ENCODE measurements at places on chromosomes 2 and 18. TPM values are rescaled to one million over a fixed set of nuclear protein-coding genes. Genes with fewer than 3 reads are reported as not detected.

TEX44 gene
- not detected for total RNA-seq

ESPNL gene
- 1.6 TPM for total RNA-seq

DNA sequence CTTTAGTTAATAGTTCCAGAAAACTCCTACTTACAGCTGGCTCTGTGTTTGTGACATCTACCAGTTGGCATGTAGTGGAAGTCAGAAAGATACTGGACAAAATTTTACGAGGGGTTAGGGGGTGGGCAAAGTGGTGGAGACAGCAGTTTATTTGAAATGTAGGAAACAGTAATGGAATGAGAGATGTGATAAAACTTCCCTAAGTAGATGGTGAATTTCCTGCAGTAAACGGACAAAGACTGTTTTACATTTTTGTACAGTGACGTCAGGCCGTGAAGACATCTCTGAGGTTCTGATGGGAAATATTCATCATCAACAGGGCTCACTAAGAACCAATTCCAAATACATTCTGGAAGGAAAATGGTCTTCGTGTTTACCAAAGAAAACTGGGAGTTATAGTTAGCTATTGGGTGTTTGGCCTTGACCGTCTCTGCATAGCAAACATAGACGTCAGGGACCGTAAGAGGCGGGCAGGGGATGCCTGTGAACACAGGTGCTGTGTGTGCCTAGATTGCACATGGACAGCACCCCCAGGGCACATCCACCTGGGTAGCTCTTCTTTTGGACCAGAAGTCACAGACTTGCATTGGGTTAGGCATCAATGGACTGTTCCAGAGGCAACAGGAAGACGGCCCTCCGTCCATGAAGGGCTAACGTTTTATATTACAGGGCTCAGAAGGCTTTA lies 131.5 kb downstream of the ZNF516 start:
- no peak for DNase-seq

- DNase-seq: no peak
Observed at GRCh38 chr18:78612318-78612717, 367.3 kb upstream of the SALL3 start.

KHK gene
- total RNA-seq: 5.5 TPM

DNA sequence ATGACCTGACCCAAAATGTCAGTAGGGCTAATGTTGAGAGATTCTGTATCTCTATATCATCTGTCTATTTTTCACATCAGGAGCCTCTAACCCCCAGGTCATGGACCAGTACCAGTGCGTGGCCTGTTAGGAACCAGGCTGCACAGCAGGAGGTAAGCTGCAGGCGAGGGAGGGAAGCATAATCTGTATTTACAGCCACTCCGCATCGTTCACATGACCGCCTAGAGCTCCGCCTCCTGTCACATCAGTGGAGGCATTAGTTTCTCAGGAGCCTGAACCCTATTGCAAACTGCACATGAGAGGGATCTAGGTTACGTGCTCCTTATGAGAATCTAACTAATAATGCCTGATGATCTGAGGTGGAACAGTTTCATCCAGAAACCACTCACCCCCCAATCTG lies 180.6 kb downstream of the RDH14 start:
- DNase-seq: no peak

GRCh38 chr18:57995331-57995730 lies 48.7 kb upstream of the NEDD4L start:
- no peak for DNase-seq

TXNDC2 gene
- total RNA-seq: 0.73 TPM

DNA sequence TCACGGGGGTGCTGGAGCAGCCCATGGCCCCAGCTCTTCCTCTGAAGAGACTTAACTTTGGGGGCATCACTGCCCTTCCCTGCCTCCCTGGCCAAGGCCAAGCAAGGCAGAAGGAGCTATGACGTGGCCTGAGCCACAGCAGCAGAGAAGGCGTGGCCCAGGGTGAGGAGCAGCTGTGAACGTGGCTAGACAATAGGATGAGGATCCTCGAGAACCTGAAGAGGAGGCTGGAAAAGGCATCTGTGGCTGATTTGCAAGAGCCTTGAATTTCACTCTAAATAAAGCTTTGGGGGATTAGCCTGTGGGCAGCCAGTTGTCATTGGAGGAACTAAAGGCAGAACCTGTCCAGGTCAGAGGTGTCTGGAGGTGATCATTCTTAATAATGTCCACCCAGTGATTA lies 652.9 kb upstream of the ID2 start:
- DNase-seq: no peak

DNA sequence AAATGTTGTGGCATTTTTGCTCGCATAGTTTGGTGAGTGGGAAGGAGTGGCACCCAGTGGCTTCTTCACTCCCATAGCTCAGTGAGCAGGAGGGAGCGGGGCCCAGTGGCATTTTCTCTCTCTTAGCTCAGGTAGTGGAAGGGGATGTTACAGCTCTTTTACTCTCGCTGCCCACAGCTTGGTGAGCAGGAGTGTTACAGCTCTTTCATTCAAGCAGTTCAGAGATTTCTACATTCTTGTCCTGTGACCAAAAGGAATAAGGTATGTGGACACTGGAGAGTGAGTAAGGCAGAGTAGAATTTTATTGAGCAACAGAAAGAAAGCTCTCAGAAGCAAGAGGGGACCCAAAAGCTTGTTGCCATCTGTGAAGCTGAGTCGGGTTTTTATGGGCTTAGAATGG lies 192.4 kb downstream of the SPAG16 start:
- DNase-seq: no peak

- no peak for DNase-seq
Observed at GRCh38 chr18:37265382-37265781, 300.2 kb downstream of the CELF4 start.

WNT10A gene
- 36.6 TPM for total RNA-seq

DNA sequence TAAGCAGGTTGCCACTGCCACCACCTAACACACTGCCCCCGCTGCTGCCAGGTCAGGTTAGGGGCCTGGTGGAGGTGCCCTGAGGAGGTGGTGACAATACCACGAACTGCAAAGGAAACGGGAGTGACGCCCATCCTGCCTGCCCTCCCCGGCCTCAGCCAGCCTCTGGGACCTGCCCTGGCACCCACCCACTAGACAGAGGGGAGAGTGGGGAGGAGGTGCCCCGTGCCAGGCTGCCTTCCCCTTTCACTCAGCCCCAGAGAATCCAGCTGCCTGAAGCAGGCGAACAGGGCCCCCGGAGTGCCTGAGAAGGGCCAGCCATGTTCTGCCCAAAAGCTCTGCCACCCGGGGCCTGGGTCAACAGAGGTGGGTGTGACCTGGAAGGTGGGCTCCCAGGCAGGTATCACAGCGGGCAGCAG lies 44.5 kb upstream of the FOSL2 start:
- no peak for DNase-seq

- DNase-seq: peak; percentile 74
Observed at GRCh38 chr2:197209742-197210408, 100.7 kb downstream of the ANKRD44 start.

GRCh38 chr2:73938718-73939352 lies 12.2 kb downstream of the DGUOK start:
- DNase-seq: no peak

DNA sequence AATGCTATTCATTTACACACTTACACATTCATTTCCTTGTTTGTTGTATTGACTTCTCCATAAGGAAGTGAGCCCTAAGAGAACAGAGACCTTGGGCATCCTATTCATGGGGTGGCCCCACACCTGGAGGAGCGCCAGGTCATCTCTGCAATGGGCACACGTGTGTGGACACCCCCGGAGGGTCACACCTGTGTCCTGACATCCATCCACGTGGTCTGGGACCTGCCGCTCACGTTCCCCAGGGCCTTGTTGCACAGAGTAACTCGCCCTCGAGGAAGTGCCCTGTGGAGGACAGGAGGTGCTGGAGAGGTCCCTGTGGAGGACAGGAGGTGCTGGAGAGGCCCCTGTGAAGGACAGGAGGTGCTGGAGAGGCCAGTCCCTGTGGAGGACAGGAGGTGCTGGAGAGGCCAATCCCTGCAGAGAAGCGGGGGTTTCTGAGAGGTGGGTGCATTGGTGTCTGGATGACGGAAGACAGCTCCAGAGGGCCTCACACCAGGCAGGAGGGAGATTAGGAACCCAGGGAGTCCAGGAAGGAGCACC lies 73.2 kb upstream of the GPC1 start:
- no peak for DNase-seq

AQP12A gene
- total RNA-seq: not detected

DNA sequence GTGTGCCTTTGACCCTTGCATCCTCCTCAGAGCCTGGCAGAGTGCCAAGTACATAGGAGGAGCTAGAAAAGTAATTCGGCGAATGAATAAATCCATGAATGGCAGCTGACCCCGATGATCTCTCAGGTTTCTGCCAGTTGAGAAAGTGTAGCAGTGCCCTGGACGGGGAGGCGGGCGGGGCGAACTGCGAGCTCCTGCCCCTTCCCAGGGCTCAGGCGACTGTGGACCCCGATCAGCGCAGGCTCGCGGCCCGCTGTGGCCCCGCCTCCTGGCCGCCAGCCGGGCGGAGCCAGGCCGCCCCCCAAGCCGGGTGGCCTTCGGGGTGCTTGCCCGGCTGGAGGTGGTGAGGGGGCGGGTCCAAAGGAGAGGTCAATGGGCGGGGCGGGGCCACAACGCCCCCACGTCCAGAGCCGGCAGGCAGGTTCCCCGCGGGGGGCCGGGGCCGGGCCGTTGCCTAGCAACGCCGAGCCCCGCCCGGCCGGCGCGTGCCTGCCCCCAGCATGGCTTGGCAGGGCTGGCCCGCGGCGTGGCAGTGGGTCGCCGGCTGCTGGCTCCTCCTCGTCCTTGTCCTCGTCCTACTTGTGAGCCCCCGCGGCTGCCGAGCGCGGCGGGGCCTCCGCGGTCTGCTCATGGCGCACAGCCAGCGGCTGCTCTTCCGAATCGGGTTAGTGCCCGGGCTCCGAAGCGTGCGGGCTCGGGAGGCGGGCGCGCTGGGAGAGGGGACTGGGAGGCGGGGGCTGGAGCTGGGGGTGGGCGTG lies 30.6 kb upstream of the TMBIM1 start:
- DNase-seq: peak; percentile 74

DNA sequence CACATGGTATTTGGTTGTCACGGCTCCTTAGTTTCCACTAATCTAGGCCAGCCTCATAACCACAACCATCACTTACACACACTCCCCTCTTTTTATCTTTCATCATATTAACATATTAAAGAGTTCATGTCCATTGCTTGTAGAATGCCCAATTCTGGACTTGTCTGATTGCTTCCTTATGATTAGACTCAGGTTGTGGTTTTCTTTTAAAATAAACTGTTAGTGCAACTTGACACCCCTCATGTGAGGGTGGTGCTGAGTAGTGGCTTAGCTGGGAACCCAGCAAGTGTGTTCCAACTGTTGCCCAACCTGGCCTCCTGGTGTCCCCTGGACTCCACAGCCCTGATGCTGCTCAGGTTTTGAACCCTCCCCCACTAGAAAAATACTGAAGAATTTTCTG lies 20.1 kb upstream of the CD207 start:
- DNase-seq: no peak

CIDEA gene
- not detected for total RNA-seq

ERMN gene
- total RNA-seq: 11.9 TPM

DNA sequence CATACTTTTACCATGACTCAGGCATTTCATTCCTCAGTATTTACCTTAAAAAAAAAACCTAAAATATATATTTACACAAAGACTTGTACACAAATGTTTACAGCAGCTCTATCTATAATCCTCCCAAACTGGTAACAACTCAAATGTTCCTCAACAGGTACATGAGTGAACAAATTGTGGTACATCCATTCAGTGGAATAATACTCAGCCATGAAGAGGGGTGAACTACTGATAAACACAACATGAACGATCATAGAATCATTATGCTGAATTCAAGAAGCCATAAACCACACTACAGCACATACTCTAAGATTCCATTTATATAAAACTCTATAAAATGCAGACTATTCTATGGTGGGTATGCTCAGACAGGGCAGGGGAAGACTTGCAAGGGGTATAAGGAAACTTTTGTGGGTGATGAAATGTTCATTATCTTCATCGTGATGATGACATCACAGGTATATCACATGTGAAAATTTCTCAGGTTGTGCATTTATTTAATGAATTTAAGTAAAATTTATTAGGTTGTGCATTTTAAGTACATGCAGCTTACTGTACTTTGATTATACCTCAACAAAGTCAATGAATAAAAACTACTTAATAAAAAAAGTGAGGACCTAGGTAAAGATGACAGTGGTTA lies 24.7 kb upstream of the DUSP2 start:
- DNase-seq: no peak

DNA sequence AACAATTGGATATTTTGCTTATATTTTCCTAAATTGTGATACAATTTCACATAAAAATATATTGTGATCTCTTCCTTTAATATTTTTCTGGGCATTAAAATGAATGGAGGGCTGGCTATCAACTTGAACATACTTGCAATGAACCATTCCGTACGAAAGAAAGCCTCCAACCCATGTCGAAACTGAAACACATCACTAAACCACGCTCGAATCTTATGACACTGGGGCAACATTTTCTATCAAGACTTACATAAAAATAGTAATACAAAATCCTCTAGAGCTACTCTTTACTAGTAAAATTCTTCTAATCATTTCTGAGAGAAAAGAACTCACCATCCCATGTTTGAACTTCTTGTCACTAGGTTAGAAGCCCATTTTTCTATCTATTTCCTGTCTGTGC lies 132.8 kb upstream of the DOK6 start:
- DNase-seq: no peak

- DNase-seq: peak; percentile 10
Observed at GRCh38 chr2:164538240-164538866, 82.9 kb downstream of the GRB14 start.

- DNase-seq: peak; percentile 39
Observed at GRCh38 chr2:217789736-217790181, 213.0 kb downstream of the TNS1 start.

DNA sequence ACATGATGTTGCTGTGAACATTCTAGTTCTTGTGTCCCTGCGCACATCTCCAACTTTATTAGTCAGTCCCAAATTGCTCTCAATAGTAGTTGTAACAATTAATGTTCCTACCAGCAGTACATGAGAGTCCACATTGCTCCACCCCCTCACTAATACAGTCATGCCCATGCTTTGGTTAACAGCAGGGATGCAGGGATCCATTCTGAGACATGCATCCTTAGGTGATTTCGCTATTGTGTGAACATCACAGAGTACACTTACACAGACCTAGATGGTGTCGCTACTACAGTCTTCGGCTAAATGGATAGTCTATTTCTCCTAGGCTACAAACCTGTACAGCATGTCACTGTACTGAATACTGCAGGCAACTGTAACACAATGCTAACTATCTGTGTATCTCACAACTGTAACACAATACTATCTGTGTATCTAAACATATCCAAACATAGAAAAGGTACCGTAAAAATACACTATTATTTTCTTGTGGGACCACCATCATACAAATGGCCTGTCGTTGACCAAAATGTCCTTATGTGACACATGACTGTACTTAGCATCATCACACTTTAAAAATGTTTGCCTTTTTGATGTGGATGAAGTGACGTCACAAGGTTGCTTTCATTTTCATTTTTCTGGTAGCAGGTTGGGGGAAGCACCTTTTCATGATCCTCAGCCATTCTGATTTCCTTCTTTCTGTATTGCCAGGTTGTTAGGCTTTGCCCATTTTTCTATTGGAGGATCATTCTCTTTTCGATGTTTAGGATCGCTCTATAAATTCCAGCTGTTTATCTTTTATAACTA lies 82.9 kb upstream of the RNF152 start:
- peak; percentile 41 for DNase-seq

Data from B cell (primary cell).